Fibroblast of lung (primary cell): ENCODE measurements at places on chromosomes 11 and 22.

DNA sequence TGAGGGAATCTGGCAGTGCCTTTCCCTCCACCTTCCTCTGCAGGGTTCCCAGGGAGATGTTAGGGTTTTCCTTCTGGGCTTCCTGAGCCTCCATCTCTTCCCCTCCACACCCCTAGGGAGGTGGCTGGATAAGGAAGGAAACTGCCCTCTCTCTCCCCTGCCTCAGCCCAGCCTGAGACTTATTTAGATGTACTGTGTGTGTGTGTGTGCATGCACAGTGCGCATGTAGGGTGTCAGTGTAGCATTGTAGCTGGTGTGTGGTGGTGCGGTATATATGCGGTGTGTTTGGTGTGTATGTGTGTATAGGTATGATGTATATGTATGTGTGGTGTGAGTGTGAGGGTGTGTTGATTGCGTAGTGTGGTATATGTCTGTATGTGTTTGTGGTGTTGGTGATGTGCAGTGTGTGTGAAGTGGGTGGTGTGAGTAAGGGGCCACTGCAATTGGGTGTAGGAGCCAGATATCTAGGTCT lies 1.5 kb downstream of the FXYD6 start:
- DNase-seq = no peak

GRCh38 chr11:69705901-69706787 lies 2.3 kb upstream of the FGF19 start:
- DNase-seq = no peak

DNA sequence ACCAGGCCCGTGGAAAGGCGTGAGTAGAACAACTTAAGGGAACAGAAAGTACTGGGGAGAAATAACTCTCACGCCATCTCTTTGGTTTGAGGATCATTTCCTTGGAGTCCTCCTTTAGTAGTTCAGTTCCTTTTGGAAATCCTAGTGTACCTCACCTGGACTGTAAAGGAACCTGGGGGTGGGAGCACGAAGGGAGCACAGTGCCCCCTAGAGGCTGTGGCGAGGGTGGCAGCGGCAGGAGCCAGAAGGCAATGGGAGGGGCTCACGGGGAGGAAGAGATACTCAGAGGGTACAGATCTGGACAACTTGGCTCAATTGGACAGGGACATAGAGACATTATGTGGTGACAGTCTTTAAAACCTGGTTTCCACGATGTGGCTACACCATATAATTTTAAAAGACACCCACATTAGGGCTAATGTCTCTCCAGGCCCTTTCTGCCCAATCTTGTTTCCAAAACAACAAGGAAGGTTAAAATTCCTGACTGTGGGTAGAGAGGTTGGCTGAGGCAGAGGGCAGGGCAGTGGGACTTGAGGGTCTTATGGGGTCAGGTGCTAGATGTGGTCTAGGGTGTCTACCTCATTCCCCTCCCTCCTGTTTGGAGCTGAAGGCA lies 87.0 kb downstream of the CSNK2A3 start:
- DNase-seq = no peak

DNA sequence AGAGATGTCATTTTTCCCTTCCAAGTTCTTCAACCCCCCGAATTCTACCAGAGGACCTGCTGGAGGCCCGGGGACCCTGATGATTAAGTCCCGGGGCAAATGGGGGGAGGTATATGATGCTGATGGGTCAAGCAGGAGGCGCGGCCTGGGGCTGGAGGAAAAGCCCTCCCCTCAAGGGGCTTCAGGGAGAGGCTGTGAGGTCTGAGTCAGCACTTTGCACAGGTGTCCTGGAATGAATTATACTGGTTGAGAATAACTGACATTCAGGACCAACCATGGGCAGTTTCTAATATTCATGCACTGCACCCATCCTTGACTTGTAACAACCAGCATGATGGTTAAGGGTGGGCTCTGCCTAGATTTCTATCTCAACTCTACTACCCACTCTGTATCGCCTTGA lies 146.8 kb upstream of the SYT13 start:
- DNase-seq = no peak
